Skeletal muscle cell (primary cell): ENCODE measurements at places on chromosomes 1 and 21.

- no peak for DNase-seq
Measured at GRCh38 chr1:3632716-3633343, 8.0 kb downstream of the TPRG1L start.

GRCh38 chr1:225532240-225532944 lies 104.6 kb upstream of the LBR start:
- DNase-seq: no peak

- DNase-seq: peak; percentile 21
Measured at GRCh38 chr1:222240536-222241181, 307.2 kb downstream of the HHIPL2 start.

DNA sequence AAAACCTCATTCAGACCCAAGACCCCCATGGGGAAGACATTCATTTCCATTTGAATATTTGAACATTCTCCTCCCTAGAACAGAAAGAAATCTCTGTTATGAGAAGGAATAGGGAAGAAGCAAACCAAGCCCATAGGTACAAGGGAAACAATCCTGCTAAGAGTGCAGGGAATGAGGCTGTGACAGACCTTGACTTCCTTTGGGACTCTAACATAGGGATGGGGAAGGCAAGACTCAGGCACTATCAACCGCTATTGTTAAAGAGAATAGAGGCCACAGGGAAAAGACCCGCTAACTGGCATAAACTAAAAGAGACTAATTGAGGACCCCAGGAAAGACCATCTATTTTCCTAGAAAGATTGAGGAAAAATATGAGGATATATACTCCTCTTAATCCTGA lies 117.8 kb upstream of the BRINP3 start:
- DNase-seq: no peak

GRCh38 chr1:30670240-30671060 lies 52.9 kb downstream of the MATN1 start:
- peak; percentile 45 for DNase-seq

- DNase-seq: no peak
Measured at GRCh38 chr21:36799869-36800268, 101.0 kb downstream of the SIM2 start.

- DNase-seq: no peak
Measured at GRCh38 chr21:33302796-33303195, 22.0 kb upstream of the IFNAR1 start.

DNA sequence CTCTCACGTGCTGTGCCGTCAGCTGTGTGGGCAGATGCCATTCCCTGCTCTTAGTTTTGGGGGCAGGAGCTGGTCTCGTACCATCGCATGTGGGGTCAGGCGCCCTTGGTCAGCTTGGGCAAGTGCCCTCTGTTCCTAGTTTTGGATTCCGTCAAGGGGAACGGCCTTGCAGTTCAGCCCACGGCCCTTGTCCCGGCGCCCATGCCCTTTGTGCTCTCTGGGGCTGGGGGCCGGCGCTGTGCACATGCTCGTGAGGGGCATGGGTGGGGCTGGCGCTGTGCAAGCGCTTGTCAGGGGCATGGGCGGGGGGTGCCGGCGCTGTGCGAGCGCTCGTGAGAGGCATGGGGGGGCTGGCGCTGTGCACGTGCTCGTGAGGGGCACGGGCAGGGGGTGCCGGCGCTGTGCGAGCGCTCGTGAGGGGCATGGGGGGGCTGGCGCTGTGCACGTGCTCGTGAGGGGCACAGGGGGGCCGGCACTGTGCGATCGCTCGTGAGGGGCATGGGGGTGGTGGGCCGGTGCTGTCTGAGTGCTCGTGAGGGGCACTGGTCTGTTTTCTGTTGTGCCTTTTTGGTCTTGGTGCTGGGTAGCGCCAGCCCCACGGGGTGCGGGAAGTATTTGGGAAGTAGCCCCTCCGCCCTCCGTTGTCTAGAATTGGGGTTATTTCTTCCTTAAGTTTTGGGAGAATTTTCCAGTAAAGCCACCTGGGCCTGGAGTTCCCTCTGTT lies 29.5 kb upstream of the DIP2A start:
- DNase-seq: no peak

GRCh38 chr1:54794451-54795355 lies 6.4 kb downstream of the TTC22 start:
- DNase-seq: no peak

- DNase-seq: no peak
Measured at GRCh38 chr1:60222360-60223115, 149.0 kb upstream of the C1orf87 start.

GRCh38 chr1:36759355-36759754 lies 275.0 kb downstream of the GRIK3 start:
- DNase-seq: no peak

DNA sequence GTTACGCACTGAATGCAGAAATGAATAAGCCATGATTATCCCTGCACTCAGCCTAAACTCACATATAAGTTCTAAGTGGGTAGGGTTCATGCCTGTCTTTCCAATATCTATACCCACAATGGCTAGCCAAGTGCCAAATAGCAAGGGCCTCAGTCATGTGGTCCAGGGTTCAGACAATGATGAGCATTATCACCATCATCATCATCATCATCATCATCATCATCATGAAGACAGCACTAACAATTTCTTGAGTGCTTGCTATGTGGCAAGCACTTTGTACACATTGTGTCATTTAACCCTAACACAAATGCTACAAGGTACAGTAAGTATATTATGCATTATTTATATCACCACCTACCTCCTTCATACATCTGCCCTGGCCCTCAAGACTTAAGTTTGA lies 500.0 kb downstream of the AGBL4 start:
- DNase-seq: no peak

GRCh38 chr1:3524556-3525203 lies 70.2 kb downstream of the ARHGEF16 start:
- DNase-seq: no peak

- no peak for DNase-seq
Measured at GRCh38 chr1:202940561-202940960, 13.5 kb upstream of the KLHL12 start.

DNA sequence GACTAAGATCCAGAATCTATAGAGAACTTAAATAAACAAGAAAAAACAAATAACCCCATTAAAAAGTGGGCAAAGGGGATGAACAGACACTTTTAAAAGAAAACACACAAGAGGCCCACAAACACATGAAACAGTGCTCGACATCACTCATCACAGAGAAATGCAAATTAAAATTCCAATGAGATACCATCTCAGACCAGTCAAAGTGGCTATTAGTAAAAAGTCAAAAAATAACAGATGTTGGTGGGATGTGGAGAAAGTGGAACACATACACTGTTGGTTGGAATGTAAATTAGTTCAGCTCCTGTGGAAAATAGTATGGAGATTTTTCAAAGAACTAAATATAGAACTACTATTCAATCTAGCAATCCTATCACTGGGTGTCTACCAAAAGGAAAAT lies 143.1 kb downstream of the IFI44 start:
- no peak for DNase-seq

DNA sequence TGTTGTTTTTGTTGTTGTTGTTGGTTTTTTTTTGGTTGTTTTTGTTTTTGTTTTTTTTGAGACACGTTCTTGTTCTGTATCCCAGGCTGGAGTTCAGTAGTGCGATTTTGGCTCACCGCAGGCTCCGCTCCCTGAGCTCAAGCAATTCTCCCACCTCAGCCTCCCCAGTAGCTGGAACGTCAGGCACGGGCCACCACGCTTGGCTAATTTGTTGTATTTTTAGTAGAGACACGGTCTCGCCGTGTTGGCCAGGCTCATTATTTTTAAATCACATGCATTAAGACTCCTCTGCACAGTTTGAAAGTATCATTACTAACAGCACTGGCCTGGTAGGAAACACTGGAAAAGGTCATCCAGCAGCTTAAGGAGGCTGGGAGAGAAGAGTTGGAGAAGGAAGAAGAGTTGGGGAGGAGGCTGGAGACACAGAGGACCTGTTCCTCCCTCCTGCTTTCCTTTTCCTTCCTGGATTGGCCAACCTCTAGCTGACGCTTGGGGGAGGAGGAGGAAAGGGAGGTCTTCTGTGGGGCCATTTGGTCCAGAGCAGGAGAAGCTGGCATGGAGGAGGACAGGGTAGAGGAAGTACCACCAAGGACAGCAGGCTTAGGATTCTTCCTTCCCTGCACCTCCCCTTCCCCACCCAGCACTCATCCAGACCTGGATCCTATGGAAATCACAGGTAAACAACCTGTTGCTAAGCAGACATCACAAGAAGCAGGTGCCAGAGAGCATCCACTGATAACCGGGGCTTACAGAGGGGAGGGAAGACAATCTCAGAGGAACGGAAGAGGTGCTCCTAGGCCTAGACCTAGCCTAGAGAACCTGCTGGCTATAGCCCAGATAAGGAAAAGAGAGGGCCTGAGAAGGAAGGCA lies 71.9 kb upstream of the GOLT1A start:
- DNase-seq: no peak

GRCh38 chr1:10856176-10856683 lies 59.8 kb upstream of the CASZ1 start:
- DNase-seq: no peak

- peak; percentile 82 for DNase-seq
Measured at GRCh38 chr1:203199816-203200571, 13.5 kb upstream of the CHI3L1 start.

GRCh38 chr1:160726114-160726497 lies 12.9 kb upstream of the SLAMF7 start:
- DNase-seq: no peak
